Iris pigment epithelial cell (primary cell): ENCODE measurements at places on chromosomes 5 and 9.

DNA sequence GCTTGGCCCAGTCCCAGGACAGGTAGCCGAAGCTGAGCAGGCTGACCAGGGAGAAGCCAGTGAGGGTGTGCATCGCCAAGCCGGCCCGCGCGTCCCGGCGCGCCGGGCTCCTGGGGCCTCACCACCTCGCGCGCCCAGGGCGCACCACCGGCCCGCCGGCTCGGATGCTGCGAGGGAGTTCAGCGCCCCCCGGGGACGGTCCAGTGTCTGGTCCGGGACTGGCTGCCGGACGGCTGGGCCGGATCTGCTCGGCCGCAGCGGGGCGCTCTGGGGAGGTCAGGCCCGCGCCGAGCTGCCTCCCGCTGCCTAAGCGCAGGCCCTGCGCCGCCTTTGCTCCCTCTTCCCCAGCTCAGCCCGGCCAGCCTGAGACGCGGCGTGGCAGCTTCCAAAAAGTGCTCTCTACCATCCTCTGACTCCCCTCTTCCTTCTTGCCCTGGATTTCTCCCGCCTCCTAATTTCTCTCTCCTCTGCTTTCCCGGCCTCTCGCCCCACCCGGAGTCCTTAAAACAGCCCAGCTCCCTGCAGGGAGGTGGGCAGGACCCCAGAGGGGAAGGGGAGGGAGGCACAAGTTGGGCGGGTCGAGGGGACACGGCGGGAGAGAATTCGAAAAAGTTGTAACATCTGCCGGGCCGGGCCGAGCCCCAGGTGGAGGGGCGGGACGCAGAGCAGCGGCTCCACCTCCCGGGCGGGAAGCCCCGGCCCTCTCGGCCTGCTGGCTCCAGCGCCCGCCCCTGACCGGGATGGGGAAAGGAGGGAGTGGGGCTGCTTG lies at the start of gene ARSI:
TSS of gene ARSI (minus strand) at position 605 of the 769 bp plus-strand sequence. CDS start at position 73, 532 bp downstream.
- DNase-seq: peak; percentile 51

- peak; percentile 76 for DNase-seq
These were observed 137.9 kb downstream of the FAM114A2 start for GRCh38 chr5:153900703-153901395.

DNA sequence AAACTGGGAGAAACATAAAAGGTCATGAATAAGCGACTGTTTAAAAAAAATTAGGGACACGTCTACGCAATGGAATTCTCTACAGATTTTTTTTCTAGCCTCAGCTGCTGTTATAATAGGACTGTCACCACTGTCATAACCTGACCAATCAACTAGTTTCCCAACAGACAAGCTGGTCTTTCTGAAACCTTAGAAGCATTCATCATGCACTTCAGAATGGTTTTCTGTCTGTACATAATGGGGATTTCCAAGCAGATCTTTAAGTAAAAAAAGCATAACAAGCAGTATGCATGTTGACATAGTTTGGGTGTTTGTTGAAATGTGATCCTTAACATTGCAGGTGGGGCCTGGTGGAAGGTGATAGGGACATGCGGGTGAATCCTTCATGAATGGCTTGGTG lies 58.3 kb upstream of the SEMA6A start:
- DNase-seq: no peak

GRCh38 chr9:31671011-31671410 lies 713.4 kb upstream of the ACO1 start:
- no peak for DNase-seq

GRCh38 chr5:17412760-17413671 lies 85.0 kb upstream of the TAF11L2 start:
- no peak for DNase-seq

DNA sequence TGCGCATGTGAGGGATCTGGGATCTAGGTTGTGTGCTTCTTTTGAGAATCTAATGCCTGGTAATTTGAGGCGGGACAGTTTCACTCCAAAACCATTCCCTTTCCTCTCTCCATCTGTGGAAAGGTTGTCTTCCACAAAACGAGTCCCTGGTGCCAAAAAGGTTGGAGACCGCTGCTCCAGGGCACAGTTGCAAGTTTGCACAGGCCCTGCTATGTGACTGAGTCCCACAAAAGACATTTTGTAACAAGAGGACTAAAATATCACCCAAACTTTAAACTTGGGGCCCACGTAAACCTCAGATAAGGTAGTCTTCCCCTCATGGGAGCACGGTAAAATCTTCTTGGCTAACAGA lies 5.8 kb upstream of the ZNF367 start:
- DNase-seq: no peak

DNA sequence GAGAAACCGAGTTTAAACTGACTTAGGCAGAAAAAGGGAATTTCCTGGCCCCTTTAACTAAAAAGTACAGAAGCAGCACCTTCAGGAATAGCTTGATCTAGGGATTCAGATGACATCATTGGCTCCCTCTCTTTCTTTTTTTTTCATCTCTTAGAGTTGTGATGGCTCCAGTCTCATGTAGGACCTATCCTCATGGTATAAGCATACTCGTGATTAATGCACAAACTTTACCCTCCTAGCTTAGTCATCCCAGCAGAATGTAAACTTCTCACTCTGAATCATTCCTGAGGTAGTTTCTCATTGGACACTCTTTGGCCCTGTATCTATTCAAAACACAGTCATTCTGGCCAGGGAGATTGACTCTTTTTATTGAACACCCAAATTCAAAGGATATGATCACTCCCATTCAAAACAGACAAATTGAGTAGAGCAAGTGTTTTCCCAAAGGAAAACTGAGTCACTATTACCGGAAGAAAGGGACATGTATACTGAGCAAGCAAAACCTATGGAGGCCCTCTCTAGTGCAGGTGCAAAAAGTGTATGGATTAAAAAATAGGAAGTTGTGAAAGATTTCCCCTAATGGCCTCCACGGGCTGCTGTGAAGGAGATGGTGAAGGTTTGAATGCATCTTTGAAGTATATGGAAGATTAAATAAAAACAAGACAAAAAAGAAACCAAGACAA lies 27.6 kb upstream of the SMIM23 start:
- DNase-seq: peak; percentile 96

- DNase-seq: peak; percentile 22
These were observed 20.2 kb downstream of the SIL1 start for GRCh38 chr5:139177809-139178588.

- DNase-seq: no peak
These were observed 192.9 kb downstream of the FBXL7 start for GRCh38 chr5:15692706-15693381.

GRCh38 chr9:120484162-120484561 lies 95.8 kb downstream of the CDK5RAP2 start:
- DNase-seq: no peak

- DNase-seq: no peak
These were observed 16.0 kb downstream of the FRRS1L start for GRCh38 chr9:109150925-109151545.

GRCh38 chr9:76459694-76460635 lies 983 bp downstream of the GCNT1 start:
- peak; percentile 83 for DNase-seq

DNA sequence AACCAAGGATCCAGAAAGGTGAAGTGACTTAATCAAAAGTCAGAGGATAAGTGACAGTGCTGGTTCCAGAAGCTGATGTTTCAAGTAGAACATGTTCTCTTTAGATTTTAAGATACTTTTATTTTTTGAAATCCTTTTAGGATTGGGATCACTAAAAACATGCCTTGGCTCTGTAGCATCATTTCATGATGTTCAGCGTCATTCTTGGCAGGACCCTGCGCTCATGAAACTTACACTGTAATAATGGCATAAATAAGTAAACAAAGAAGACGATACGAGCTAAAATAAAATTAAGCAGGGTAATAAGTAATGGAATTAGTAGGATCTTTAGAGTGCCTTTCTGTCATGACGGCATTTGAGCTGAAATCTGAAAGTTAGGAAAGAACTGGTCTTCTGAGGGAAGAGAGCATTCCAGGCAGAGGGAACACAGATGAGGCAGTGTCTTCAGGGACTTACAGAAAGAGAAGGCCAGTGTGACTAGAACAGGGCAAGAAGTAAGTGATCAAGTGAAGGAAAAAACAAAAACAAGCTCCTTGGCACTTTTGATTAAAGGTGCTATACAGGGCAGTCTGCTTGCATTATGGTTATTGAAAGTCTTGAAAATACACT lies 19.9 kb downstream of the CTNNA1 start:
- no peak for DNase-seq

GRCh38 chr9:78677326-78677725 lies 380.4 kb downstream of the PSAT1 start:
- peak; percentile 23 for DNase-seq

- no peak for DNase-seq
These were observed 42.5 kb upstream of the RASGRF2 start for GRCh38 chr5:80917631-80918030.

DNA sequence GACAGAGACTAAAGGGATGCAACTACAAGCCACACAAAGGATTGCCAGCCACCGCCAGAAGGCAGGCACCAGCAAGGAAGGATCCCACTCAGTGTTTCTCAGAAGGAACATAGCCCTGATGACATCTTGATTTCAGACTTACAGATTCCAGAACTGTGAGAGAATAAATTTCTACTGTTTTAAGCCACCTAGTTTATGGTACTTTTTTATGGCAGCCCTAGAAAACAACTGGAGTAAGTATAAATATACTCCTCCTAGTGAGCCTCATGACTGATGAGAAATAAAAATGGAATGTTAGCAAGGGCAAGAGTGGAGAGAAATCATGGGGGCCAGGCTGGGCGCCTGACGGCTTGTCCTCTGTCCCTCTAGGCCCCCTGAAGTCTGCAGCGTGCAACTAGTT lies 307.3 kb downstream of the PIK3R1 start:
- DNase-seq: peak; percentile 57

DNA sequence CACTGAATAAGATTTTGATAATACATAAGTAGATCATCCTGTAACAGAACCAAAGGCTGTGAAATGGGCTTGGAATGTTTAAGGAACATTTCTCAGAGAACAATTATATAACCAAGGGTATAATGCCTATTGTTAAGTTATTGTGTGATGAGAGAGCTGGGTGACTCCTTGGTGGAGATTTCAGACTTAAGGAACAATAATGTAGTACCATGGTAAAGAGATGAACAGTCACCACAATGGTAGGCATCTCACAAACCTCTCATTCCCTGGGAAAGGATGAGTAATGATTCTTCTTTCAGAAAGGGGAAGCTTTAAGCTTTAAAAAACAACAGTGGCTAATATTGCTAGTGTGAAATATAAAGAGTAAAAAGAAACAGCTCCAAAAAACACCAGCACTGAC lies 147.4 kb downstream of the TRIM36 start:
- no peak for DNase-seq

GRCh38 chr5:73513996-73514395 lies 15.8 kb downstream of the BTF3 start:
- no peak for DNase-seq

DNA sequence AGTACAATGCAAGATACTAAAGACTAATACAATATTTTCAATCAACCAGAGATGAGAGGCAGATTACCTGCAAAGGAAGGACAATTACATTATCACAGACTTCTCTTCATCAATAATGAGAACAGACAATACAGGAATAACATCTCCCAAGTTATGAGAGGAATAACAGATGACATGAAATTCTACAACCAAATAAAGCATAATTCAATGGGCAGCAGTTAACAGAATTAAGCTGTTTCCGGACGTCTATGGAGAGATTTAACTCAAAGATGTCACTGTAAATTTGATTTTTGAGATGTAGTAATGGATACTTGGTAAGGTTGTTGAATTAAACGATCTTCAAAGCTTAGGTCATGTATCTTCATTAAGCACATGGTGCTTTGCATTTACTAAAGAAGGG lies 19.8 kb upstream of the PARP8 start:
- no peak for DNase-seq

- DNase-seq: no peak
These were observed 958 bp downstream of the MYOZ3 start for GRCh38 chr5:150661821-150662596.

- no peak for DNase-seq
These were observed 100.7 kb downstream of the EPB41L4A start for GRCh38 chr5:112318346-112318745.
